ENCODE measurements at places on chromosomes 7 and 10.

DNA sequence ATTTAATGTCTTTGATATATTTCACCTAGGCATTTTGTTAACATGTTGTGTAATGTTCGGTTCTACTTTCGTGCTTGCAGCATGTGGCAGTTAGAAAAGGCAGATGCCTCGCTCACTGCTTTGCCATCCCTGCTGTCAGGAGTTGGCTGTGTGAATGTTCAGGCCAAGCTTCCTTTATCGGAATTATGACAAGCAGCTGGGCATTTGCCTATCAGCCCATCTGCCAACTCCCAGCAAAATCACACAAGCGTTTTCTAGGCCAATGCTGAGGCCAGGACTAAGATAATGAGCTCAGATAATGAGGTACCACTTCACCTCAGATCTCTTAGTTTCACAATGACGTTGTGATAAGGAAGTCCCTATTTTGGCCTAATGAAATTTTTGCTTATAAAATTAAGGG, 212.7 kb upstream of the FAM3C start:
- DNase-seq, result no peak

DNA sequence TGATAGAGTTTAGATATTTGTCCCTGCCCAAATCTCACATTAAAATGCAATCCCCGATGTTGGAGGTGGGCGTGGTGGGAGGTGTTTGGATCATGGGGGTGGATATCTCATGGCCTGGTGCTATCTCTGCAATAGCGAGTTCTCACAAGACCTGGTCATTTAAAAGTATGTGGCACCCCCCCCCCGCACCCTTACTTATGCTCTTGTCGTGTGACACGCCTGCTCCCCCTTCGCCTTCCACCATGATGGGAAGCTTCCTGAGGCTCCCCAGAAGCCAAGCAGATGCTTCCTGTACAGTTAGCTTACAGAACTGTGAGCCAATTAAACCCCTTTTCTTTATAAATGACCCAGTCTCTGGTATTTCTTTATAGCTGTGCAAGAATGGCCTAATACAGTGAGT, 118.8 kb downstream of the SORBS1 start:
- no peak for DNase-seq

DNA sequence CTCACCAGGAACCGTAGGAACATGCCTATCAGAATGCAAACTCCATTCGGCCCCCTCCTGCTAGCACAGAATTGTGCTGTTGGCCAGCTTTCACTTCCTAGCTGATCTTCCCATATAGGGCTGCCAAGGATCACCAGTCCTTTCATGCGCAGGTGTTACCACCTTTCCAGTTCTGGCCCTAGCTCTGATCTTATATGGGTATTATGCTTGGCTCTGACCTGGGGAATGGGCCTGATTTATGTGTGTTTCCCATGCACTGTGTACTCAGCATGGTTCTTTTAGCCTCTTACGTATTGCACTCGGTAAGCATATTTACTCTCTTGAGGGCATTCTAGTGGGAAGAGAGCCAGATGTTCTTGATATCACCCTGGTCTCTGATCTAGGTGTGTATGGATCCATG, 11.1 kb downstream of the SLC35G1 start:
- no peak for DNase-seq

DNA sequence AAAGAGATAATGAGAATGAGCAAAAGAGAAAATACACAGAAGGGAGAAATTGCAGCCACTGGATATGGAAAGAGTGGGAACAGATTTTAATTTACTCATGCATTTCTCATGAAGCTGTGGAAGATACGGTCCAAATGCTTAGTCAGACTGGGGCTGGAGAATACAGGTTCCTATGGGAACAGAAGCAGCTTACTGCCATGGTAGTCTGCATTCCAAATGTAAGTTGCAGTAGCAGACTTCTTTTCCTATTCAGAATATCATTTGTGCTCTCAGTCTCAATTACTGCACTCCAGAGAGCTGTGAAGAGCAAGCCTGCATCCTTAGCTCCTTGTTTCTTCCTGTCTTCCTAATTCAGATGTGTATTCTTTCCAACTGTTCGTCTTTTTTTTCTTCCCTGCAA, 190.8 kb upstream of the TMEM196 start:
- DNase-seq, result no peak

- DNase-seq, result no peak
Measured at GRCh38 chr10:25561758-25562157, 372.3 kb upstream of the MYO3A start.

DNA sequence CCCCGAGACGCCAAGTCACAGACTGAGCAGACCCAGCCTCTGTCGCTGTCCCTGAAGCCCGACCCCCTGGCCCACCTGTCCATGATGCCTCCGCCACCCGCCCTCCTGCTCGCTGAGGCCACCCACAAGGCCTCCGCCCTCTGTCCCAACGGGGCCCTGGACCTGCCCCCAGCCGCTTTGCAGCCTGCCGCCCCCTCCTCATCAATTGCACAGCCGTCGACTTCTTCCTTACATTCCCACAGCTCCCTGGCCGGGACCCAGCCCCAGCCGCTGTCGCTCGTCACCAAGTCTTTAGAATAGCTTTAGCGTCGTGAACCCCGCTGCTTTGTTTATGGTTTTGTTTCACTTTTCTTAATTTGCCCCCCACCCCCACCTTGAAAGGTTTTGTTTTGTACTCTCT, 215.6 kb downstream of the TCF7L2 start:
- DNase-seq, result no peak

- no peak for DNase-seq
Measured at GRCh38 chr7:157502701-157503111, 165.9 kb downstream of the DNAJB6 start.

DNA sequence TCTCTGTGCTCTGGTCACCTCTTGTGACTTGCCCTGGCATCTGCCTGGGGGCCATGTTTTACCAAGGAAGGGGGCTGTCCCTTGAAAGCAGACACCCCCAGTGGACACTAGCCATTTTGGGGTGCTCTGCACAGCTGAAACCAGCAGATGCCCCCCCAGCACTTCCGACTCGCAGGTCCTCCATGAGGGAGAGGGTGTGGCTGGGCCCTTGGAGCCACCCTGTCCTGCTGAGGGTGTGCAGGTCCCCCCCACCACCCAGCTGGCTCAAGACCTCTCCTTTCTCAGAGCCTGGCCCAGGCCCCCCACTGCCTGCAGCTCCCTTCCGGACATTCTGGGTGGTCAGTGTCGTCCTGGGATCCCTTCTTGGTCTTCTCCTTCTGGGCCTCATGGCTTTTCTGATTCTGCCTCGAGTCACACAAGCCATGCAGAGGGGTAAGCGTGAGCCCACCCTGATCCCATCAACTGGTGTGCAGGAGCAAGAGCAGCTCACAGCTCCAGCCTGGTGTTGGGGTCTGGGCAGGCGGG, 12.3 kb downstream of the SCART1 start:
- no peak for DNase-seq

DNA sequence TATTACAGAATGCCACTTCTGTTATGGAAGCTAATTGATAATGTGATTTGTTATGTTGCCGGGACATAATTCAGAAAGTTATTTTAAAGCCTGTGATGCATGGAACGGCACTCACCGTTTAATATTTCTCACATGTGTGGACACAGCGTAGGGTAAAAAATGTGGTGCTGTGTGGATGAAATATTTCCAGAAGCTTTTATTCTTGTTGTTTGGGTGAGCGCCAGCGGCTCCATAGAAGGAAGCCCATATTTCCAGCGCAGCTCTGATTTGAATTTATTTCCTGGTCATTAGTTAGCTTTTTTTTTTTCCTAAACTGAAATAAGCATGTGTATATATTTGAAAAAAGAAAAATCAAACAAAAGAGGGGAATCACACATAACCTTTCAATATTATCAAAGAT, 20.2 kb upstream of the NKX6-2 start:
- no peak for DNase-seq

- no peak for DNase-seq
Measured at GRCh38 chr7:113730309-113730955, 188.4 kb downstream of the PPP1R3A start.

- no peak for DNase-seq
Measured at GRCh38 chr7:50359995-50360925, 55.7 kb downstream of the IKZF1 start.

- no peak for DNase-seq
Measured at GRCh38 chr10:63137306-63137705, 4.2 kb downstream of the NRBF2 start.

GRCh38 chr7:3159445-3159844, 115.8 kb upstream of the CARD11 start:
- no peak for DNase-seq

DNA sequence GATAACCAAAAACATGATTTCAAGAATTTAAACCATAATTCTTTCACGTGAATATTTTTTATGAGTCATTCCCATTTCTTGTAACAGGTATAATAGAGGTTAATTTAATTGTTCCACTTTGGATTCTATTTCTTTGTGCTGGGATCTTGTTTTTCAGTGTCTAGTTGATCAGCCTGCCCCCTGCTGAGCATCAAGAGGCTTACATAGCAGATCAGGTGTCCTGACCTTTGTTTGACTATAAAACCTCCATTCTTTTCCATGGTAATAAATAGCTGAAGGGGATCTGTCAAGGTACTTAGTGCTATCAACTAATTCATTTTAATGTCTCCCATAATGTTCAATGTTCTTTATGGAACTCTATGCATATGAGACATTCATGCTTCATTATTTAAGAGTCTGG, 4.9 kb downstream of the COL17A1 start:
- no peak for DNase-seq

DNA sequence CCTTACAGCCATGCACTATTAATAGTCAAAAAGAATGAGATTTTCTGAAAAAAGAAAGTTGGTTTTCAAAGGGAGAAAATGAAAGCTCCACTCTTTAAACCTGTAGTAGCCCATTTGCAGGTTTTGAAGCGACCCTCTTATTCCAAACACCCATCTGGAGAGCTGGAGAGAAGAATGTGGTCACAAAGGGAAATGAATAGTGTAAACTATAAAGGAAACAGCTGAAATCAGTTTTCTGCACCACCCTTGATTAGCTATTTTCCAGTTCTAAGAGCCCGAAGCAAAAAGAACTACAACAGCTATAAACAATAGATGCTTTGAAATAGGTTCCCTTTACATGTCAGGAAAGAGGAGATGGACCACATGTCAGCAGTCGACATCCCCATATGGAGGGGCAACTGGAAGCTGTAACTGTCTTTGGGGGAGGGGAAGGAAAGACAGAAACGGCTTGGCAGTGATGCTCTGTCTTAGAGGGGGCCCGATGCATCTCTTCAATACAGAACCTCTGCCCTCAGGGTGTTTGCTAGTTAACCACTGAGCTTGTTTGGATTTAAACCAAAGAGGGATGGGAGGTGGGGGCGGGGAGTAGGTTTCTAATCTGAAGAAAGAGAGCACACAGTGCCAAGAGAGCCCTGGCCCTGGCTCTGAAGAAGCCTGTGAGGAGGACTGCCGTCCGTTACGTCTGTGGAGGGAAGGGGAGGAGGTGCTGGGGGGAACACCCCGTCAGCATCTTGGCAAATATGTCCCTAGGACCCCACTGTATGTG, 55.3 kb downstream of the CPVL start:
- no peak for DNase-seq

DNA sequence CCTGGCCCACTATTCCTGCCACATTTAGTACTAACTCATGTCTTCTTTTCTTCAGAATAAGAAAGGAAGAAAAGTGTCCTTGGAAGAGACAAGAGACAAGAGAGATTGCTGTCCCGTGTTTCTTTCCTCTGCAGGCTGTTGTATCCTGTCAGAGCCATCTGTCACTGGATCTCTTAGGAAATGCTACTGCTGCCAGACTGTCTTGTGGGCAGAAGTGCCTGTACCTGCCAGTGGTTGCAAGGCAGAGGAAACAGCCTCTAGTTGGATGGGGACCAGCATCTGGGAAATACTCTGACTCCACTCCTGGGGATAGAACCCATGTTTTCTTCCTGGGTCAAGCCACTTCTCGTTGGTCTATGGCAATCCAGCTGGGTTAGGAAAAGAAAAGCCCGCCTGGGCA, 16.7 kb upstream of the MAP3K8 start:
- no peak for DNase-seq

DNA sequence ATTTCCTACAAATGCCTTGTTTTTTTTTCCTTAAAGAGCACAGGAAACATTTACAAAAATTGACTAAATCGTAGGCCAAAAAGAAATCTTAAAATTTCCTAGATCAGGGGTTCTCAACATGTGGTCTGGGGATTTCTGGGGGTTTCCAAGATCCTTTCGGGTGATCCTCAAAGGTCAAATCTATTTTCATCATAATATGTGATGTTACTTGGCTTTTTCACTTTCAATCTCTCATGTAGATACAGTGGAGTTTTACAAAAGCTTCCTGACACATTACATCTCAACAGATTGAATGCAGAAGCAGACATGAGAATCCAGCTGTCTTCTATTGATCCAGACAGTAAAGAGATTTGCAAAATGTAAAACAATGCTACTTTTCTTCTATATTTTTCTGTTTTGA, 497.3 kb downstream of the INHBA start:
- no peak for DNase-seq

DNA sequence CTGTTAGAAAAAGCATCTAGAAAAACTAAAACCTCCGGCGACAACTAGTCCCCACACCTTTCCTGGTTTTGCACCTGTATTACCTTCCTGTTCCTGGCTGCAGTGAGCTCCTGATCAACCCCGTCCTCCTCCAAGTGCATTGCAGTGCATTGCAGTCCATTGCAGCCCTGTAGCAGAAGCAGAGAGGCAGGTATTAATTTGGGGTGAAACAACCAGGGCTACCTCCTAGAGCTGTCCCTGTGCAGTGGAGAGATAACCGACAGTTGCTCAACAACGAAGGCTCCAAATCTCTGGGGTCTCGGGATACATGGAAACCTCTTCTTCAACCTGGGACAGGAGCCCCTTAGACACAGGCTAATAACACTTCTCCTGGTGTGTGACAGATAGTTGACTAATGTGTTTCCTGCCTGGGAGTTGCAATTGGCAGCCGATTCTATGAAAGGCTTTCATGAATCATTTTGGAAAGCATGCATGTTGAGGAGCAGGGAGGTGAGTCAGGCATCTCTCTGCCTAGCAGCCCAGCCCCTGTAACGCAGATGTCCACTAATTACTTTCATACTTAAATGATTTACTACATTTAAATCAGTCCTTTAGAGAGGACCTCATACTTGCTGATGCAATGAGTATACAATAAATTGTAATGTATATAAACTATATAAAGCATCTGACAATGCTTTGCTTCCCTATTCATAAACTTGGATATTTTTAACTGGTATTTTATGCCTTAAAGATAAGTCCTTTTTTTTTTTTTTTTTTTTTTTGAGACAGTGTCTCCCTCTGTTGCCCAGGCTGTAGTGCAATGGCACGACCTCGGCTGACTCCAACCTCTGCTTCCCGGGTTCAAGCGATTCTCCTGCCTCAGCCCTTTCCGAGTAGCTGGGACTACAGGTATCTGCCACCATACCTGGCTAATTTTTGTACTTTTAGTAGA, 59.0 kb downstream of the PRR15 start:
- DNase-seq, result no peak
